Mucosa of gallbladder (tissue), 1 donor: ENCODE measurements at places on chromosomes 7 and 10.

DNA sequence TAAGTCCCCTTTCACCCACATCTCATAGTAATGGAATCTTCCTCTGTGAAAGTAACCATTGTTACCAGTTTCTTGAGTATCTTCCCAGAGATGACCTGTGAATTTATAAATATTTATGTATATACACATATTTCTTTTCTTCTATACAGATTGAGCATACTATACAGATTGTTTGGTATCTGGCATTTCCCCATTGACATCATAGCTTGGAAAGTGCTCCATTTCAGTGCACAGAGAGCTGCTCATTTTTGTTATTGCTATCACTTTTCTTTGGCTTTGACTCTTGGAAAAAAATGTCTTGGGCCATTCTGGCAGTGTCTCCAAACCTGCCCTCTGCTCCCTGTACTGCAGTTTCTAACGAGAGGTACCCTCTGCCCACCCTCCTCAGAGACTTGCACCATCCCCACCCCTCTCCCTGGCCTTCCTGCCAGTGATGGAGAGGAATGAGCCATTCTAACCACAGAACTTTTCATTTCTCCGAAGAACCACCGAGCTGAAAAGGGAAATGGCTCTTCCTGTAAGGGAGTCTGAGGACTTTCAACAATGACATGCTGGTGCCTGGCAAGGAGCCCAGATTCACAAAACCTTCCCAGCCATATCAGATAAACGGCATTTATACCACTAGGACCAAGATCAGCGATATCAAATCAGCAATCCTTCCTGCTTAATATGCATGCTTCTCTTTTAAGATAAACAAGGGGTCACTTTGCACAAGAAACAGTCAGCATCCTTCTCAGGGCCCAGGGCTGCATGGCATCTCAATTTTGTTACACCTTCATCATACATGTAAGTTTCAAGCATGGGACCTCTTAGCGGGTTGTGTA lies 19.7 kb upstream of the CCSER2 start:
- peak; percentile 49 for DNase-seq

GRCh38 chr10:103820101-103821062 lies 35.0 kb downstream of the SH3PXD2A start:
- peak; percentile 51 for DNase-seq

DNA sequence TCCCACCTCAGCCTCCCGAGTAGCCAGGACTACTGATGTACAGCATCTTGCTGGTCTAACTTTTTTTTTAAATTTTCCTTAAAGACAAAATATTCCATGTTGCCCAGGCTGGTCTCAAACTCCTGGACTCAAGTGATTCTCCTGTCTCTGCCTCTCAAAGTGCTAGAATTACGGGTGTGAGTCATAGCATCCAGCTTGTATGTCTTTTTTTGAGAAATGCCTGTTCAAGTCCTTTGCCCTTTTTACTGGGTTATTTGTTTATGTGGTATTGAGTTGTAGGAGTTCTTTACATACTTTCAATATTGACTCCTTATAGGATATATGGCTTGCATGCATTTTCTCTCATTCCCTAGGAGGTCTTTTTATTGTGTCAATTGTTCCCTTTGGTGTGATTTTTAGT lies 486.4 kb downstream of the MAGI2 start:
- no peak for DNase-seq

- DNase-seq = no peak
Measured at GRCh38 chr7:18475488-18475887, 20.1 kb upstream of the HDAC9 start.

- DNase-seq = no peak
Measured at GRCh38 chr7:74028321-74028838, 407 bp downstream of the ELN start.

GRCh38 chr10:104260775-104261115 lies 6.1 kb downstream of the GSTO1 start:
- no peak for DNase-seq

GRCh38 chr10:76982671-76983070 lies 654.9 kb downstream of the KCNMA1 start:
- no peak for DNase-seq

- DNase-seq = no peak
Measured at GRCh38 chr10:90462749-90463470, 394.9 kb downstream of the HTR7 start.
